ENCODE measurements at places on chromosomes 4 and X.

GRCh38 chr4:4533461-4534169 lies 8.2 kb downstream of the STX18 start:
- DNase-seq, result no peak

DNA sequence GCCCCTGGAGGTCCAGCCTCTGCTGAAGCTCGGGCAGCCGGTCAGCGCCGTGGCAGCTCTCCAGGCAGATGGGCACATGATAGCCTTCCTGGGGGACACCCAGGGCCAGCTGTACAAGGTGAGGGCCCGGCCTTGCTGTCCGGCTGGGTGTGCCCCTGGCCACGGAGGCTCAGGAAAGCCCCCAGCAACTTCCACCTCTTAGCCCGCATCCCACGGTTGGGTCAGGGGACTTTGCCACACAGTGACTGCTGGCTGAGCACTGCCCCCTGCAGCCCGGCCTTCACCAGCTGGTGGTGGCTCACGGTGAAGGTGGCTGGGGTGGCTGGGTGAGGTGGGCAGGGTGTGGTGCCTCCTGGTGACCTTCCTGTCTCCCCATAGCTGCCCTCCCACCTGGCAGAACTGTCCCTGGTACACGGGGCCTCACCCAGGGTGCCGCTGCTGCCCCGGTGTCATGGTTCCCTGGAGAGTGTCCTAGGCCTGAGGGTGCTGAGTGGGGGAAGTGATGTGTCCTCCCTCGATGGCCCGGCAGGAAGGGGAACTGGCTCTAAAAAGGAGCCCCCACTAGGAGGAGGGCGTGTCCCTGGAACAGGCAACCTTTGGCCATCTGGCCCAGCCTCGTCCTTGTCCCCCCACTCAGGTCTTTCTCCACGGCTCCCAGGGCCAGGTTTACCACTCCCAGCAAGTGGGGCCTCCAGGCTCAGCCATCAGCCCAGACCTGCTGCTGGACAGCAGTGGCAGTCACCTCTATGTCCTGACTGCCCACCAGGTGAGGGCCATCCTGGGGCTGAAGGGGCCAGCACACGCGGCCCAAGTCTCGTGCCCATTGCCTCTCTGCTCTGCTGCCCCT lies 4.5 kb downstream of the PLXNB3 start:
- DNase-seq, result no peak

GRCh38 chr4:8201321-8201781 lies 2.3 kb downstream of the SH3TC1 start:
- DNase-seq, result no peak

GRCh38 chr4:175385797-175386196 lies 426.3 kb downstream of the GPM6A start:
- DNase-seq, result no peak

DNA sequence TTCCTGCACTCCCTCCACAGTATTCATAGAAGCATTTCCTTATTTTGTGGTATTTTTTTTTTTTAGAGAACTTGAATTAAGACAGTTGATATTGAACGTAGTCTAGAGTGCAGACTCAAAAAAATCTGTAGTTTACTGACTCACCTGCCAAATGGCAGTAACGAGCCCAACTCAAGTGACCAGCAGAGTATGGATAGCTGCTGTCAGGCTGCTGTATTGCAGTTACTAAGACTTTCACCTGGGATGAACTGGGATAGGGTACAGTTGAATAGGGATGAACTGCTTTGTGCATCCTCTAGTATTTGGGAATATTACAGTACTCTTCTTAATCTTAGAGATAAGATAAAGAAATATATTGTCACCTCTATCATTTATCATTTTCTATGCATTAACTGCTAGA lies 7.0 kb upstream of the SLC7A11 start:
- DNase-seq, result no peak

GRCh38 chr4:64130907-64131306 lies 278.3 kb downstream of the TECRL start:
- DNase-seq, result no peak

- DNase-seq, result no peak
These were observed 110.2 kb upstream of the MYOZ2 start for GRCh38 chr4:119025420-119025819.

DNA sequence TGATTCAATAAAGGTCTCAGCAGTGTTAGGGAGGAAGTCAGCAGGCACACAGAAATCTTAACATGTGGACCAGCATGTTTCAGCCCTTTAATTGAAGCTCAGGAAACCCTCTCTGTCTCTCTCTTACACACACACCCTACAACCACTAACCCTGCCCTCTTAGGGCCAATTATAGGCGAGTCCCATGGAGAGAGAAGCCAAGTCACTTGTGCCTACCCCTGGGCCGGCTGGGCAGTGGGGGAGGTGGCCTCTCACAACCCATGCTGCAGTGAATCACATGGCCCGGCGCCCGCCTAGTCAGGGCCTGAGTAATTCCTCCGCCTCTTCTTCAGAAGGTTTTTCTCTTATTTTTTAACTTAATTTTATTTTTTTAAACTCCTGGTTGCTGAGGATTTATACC lies 3.7 kb downstream of the FGD1 start:
- DNase-seq, result no peak

GRCh38 chr4:181956512-181956911 lies 286.7 kb upstream of the TENM3 start:
- DNase-seq, result no peak

DNA sequence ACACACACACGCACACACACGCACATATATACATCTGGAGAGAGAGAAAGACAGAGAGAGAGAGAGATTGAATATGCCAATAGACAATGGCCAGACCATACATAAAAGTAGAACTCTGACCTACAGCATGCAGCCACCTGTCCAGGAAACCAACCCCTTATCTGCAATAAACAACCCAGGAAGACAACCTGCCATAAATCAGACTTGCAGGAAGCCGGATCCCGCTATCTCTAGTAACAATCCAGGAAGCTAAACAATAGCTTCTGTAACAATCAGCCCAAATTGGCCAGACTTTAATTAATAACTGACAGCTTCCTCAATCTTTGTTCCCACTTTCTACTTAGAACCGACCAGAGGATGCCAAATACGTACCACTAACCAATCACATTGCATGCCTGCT lies 173.2 kb downstream of the LDB2 start:
- no peak for DNase-seq

DNA sequence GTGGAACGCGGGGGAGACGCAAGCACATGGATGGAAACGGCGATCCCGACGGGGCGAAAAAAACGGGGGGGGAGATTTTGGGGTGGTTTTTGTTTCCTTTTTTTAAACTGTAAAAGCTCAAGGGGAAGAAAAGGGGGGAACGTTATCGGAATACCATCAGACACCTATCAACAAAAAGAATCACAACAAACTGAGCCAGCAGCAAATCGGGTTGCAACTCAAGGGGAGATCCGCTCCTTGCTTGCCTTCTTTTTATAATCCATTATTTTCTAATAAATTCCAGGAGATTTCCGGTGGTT lies 616 bp downstream of the MAML3 start:
- DNase-seq, result no peak

DNA sequence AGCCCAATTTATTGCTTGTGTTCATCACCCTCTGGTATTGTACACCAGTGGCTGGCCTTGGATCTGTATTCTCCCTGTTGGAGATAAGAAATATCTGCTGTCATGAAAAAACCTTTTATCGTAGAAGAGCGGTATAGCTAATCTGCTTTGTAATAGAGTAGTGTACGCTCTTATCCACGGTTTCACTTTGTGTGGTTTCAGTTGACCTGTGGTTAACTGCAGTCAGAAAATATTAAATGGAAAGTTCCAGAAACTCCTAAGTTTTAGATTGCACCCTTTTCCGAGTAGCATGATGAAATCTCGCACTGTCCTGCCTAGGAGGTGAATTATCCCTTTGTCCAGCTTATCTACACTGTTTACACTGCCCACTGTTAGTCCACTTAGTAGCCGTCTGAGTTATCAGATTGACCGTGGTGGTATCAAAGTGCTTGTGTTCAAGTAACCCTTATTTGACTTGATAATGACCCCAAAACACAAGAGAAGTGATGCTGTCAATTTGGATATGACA lies 42.4 kb downstream of the KDM6A start:
- DNase-seq, result no peak

GRCh38 chr4:155929833-155930232 lies 23.8 kb downstream of the CTSO start:
- DNase-seq, result no peak

DNA sequence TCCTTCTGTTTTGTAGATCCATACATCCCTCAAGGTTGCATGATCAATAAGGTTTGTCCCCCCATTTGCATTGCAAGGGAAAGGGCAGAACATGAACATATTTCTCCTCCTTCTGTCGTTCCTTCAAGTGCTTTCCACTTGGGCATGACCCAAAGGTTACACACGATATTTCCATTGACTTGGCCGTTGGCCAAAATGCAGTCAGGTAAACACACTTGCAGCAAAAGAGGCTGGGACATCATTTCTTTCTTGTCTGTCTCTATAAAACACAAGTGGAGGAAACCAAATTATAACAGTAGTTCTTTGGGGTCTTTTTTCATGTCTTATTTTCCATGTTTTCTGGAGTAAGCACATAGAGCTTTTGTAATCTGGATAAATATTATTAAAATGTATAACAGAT lies 156.1 kb downstream of the FRAS1 start:
- DNase-seq, result no peak

- no peak for DNase-seq
These were observed 103.4 kb downstream of the MTNR1A start for GRCh38 chr4:186451982-186452381.

- no peak for DNase-seq
These were observed 158.6 kb downstream of the TET2 start for GRCh38 chr4:105305019-105305836.

DNA sequence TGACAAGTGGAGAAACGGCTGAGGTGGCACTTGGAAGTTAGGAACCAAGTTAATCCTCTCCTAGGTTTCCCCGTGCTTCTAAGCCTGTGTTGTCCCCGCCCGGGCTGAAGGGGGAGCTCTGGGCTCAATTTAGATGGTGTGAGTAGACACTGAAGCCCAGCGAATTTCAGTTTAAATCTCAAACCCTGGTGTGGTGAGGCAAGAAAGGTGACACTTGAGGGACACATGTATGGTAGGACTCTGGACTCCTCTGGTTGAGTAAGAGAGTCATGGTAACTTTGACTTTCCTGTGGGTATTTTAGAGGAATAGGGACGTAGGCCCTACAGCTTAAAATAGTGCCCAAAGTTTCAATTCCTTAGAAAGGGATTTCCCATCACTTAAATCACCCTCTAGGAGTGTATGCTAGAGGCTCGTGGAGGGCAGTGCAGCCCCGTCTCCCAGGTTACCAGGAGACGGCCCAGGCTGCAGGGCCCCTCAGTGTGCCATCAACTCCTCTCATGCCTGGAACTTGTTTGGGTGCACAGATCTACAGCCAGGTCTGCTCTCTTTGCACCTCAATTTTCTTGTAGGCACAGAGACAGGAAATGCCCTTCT lies 24.0 kb downstream of the HAND2 start:
- peak; percentile 9 for DNase-seq

- no peak for DNase-seq
These were observed 79.9 kb upstream of the MAP3K15 start for GRCh38 chrX:19595043-19595677.

- DNase-seq, result no peak
These were observed 364.8 kb upstream of the EMCN start for GRCh38 chr4:100882661-100883060.

DNA sequence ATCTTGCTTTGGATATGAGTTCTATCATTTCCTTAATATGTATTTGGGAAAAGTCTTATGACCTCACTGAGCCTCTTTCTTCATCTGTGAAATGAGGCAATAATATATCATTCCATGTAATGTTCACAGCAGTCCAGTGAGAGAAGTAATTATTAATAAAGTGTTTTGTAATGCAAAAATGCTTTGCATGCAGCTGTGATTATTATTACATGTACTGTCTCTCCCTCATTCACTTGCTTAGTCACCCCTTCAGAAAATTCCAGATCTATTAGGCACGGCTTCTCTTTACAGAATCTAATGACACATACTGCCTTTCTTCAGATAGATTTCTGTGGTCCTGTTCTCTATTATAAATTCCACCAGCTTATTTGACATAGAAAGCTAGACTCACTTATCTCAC lies 53.5 kb upstream of the FGF13 start:
- DNase-seq, result no peak

GRCh38 chr4:1541449-1542225 lies 135.4 kb upstream of the NKX1-1 start:
- DNase-seq, result no peak

- DNase-seq, result no peak
These were observed 200.7 kb upstream of the NPY2R start for GRCh38 chr4:155007660-155008176.

Data from caudate nucleus (tissue), 63 donors.